ENCODE measurements at places on chromosomes 3 and 15.

DNA sequence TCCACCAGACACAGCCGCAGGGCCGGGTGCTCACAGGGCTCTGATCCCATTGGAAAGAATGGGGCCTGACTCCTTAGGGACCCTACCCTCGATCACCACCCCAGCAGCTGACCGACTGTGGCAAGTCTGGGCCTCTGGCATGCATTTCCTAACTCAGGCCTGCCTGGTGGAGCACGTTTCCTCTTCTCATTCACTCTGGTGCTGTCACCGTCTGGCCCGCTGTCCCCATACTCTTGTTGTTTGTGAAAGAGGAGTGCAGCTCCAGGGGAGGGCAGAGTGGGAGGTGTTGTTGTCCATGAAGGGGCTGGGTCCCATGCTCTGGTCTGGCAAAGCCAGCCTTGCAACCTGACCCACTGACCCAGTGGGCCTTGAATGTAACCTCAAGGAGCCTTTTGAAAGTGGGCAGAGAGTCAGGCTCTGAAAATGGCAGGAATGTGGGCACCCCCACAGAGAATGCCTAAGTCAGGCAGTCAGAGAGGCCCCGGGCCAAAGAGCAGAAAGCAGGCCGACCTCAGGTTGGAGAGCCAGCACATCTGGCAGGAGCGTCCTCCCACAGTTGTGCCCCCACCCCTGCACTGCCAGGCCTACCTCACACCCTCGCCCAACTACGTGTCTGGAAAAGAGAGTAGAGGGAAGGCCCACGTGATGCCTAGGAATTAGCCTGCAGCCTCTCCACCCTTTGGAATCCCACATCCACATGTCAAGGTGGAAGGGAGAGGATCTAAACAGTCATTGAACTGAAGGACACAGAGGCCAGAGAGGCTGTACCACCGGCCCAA is 10.9 kb downstream of the SEMA7A start:
- DNase-seq: no peak

DNA sequence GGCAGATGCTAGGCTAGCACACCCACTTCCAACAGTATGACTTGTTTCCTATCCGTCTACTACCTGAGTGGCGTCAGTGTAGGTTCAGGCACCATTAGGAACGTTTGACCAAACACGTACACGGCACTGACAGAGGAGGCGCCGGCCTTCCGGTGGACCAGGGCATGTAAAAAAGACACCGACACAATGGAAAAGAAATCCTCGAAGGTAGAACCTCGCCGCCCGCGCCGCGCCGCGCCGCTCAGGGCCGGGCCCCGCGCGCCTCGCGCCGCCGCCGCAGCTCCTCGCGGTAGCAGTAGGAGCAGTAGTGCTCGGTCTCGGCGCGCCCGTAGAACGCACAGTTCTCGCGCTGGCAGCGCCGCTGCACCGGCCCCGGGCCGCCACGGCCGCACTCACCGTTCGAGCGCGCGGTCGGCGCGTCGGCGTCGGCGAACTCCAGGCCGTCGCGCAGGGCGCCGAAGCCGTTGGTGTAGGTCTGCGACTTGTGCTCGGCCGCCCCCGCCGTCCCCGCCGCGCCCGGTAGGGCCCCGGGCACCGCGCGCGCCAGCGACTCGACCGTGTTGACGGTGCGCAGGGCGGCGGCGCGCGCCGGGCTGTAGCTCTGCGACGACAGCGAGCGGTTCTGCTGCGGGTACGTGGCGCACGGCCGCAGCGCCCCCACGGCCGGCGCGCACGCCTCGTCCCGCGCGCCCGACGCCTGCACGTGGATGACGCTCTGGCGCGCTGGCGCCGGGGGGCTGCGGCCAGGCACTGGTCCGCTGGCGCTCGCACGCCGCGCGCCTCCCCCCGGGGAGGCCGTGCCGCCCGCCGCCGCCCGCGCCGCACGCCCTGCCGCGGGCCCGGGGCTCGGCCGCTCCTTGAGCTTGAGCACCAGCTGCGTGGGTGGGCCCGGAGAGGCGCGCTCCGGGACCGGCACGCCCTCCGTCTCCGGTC is 156.7 kb downstream of the KLF13 start:
- no peak for DNase-seq

- no peak for DNase-seq
Observed at GRCh38 chr3:43685921-43686320, 4.8 kb upstream of the ABHD5 start.

GRCh38 chr3:147943265-147943945 is 534.2 kb downstream of the ZIC1 start:
- DNase-seq: no peak

GRCh38 chr15:92391640-92392039 is 2.0 kb upstream of the ST8SIA2 start:
- DNase-seq: no peak

GRCh38 chr15:70817266-70817665 is 36.7 kb downstream of the LARP6 start:
- no peak for DNase-seq

DNA sequence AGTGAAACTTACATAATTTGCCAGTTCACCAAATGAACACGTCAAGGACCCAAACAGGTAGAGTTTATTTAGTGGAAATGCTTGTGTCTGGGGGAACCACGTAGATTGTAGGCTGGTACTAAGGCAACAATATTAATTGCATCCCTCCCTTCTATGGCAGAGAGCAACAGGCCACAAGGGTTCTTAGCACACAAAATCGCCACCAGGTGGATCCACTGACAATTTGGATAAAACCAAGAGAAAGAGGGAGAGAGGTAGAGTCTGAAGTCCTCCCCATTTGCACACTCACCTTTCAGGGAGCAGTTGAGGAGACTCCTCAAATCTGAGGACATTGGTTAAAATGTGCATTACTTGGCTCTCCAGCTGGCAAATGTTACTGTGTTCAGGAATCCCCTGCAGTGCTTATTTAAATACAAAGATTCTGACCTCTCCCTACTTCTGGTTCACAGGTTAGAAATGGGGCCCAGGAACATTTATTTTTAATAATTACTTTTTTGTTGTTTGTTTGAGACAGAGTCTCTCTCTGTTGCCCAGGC is 181.0 kb upstream of the FEZF2 start:
- no peak for DNase-seq

DNA sequence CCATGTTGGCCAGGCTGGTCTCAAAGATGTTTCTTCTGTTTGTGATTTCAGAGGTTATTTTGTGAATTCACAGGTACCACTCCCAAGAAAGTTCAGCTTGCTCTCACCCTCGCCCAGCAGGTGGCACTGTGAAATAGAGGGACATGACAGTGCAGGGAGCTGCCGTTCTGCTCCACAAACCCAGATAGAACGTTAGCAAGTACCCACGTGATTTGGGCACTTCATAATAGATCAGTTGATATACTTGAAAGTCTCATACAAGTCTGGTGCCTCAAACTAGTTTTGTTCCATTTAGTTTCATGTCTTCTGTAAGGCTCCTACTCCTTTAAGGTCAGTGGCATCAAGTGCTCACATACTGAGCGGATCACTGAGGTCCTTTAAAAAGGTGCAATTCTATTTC is 45.5 kb downstream of the FILIP1L start:
- DNase-seq: peak; percentile 63

DNA sequence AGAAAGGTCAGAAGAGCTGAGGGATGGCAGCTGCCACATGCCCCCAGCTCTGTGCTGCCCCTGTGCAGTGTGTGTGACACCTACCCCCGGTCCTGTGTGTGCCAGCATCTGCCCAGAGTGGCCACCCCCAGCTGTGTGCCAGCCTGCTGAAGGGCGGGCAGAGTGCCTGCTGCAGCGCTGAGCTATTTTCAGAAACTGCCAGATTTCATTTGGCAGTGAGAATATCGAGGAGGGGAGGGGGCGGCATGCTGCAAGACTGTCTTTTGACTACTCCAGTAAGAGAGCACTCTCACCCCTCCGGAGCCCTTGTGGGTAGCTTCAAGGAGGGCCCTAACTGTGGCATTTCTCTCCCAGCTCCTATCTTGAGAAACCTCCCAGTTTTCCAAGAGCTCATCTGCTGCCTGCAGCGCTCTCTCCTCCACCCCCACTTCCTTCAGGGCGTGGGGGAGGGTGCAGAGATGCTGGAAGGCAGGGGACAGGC is 25.2 kb upstream of the DOCK3 start:
- DNase-seq: no peak

GRCh38 chr15:27183201-27183600 is 212.2 kb downstream of the GABRG3 start:
- DNase-seq: no peak

- no peak for DNase-seq
Observed at GRCh38 chr15:81336568-81336967, 12.6 kb upstream of the STARD5 start.

DNA sequence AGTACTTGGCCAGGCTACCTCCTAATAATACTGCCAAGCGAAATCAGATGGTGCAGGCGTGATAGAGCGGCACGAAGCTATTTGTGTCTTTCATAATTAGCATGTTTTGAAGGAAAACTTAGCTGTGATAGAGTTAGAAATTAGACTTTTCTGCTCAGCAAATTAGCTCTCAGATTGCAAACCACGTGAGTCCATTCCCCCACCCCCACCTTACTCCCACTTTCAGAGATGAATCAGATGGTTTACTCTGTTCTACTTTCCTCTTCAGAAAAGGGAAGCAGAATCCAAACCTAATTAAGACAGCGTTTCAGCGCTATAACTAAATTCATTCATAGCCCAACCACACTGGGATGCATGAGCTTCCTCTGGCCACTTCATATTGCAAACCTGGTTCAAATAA is 214.6 kb downstream of the SLCO3A1 start:
- DNase-seq: no peak

DNA sequence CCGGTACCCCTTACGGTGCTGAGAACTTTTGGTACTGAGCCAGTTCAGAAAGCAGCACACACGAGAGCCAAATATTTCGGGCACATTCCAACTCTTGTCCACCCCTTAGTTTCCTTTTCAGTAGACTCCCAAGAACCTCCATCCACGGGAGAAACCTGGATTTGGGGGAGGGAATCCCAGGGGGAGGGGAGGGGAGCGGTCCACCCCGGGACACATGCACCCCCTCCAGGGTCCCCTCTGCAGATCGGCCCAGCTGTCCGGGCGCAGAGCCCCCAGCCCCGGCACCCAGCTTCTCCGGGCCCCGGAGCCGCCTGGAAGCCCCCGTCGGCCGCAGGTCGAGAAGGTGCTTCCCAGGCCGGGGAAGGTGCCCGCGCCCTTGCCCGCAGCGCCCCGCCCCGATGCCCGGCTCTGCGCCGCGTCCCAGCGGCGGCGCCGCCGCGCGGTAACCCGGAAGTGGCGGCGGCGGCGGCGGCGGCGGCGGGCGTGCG is 455 bp upstream of the ABHD17C start:
- no peak for DNase-seq

GRCh38 chr3:142735462-142735861 is 11.6 kb downstream of the TRPC1 start:
- no peak for DNase-seq

DNA sequence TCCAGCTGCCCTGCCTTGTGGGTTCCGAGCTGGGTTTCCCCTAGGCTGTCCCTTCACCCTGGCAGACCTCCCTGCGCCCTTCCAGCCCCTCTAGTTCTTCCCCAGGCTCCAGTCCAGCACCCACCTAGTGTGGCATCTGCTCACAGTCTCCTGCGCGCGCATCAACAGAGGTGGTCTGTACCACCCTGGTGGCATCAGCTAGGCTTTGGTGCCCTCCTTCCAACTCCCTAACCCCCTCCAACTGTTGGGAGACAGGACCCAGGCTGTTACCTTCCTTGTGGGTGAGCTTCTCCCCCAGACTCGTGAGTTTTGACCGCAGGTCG is 8.0 kb downstream of the CALML4 start:
- no peak for DNase-seq

DNA sequence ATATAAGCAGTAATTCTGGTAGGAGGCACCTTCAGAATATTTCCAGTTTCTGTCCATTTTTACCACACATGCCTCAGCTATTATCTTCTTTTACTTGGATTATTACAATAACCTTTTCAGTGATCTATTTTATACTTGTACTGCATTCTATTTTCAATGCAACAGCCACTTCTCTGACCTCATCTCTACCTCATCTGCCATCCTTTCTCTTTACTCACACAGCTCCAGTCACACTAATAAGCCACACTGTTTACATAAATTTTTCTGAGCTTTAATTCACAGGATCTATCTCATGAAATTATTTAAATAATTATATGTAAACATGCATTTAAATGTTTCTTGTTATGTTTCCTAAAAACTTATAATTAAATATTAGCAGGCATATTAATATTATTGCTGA is 47.3 kb upstream of the BCHE start:
- DNase-seq: no peak

- no peak for DNase-seq
Observed at GRCh38 chr3:197450810-197451209, 105.0 kb downstream of the BDH1 start.

- DNase-seq: no peak
Observed at GRCh38 chr3:25460751-25461150, 32.7 kb downstream of the RARB start.

- no peak for DNase-seq
Observed at GRCh38 chr3:167450195-167450594, 23.6 kb downstream of the SERPINI2 start.

- no peak for DNase-seq
Observed at GRCh38 chr3:178987745-178988144, 83.9 kb downstream of the ZMAT3 start.

DNA sequence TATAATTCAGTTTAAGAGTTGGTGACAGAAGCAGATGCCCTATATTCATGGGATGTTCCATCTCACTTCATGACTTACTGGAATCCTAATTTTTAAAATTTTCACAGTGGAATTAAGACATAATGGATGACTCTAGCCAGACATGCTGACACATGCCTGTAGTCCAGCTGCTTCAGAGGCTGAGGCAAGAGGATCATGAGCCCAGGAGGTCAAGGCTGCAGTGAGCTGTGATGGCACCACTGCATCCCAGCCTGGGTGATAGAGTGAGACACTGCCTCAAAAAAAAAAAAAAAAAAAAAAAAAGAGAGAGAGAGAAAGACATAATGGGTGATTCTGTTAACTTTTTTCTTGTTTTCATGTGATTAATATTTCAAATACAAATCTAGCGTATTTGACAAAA is 123.6 kb downstream of the KLHL25 start:
- no peak for DNase-seq

DNA sequence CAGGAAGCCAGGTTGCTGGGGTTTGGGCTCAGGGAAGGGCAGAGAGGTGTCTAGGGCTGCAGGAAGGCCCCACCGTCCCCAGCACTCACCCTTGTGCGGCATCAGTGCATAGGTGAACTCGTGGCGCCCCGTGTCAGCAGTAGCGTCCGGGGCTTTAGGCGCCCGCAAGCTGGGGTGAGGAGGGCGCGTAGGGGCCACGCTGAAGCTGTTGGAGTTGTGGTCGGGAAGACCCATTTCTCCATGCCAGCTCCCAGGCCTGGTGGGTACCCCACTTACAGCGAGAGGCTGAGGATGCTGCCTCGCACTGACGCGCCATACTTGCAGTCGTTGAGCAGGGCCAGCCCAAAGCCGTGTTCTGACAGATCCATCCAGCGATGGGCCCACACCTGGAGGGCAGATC is 9.7 kb downstream of the NEIL1 start:
- no peak for DNase-seq

DNA sequence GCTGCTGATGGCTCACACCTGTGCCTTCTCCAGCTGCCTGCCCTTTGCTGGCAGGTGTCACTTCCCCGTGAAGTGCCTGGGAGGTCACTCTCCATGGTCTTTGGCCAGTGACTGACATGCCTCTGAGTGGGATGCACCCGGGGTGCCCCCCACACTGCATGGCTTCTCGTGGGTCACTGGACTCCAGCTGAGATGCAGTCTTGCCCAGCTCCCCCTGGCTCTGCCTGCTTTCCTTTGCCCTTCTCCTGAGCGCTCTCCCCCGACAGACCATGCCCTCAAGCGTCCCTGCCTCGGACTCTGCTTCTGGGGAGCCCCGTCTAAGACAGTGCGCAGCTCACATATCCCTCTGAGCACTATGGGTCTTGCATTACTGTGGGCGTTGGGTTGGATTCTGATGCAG is 14.4 kb downstream of the FBLN2 start:
- DNase-seq: no peak

- no peak for DNase-seq
Observed at GRCh38 chr15:96338766-96339618, 8.5 kb downstream of the NR2F2 start.

GRCh38 chr3:98855806-98856400 is 45.6 kb downstream of the DCBLD2 start:
- DNase-seq: no peak
